Occipital lobe (tissue), 3 donors: ENCODE measurements at places on chromosomes 12 and 14. TPM values are rescaled to one million over a fixed set of nuclear protein-coding genes. Genes with fewer than 3 reads are reported as not detected.

DNA sequence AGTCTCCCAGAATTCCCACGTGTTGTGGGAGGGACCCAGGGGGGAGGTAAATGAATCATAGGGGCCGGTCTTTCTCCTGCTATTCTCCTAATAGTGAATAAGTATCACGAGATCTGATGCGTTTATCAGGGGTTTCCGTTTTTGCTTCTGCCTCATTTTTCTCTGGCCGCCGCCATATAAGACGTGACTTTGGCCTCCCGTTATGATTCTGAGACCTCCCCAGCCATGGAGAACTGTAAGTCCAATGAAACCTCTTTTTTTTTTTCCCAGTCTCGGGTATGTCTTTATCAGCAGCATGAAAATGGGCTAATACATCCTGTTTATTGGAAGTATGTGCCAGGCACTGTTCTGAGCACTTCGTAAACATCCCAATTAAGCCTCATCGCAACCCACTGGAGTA lies 788 bp downstream of the KRT72 start:
- no peak for DNase-seq

DNA sequence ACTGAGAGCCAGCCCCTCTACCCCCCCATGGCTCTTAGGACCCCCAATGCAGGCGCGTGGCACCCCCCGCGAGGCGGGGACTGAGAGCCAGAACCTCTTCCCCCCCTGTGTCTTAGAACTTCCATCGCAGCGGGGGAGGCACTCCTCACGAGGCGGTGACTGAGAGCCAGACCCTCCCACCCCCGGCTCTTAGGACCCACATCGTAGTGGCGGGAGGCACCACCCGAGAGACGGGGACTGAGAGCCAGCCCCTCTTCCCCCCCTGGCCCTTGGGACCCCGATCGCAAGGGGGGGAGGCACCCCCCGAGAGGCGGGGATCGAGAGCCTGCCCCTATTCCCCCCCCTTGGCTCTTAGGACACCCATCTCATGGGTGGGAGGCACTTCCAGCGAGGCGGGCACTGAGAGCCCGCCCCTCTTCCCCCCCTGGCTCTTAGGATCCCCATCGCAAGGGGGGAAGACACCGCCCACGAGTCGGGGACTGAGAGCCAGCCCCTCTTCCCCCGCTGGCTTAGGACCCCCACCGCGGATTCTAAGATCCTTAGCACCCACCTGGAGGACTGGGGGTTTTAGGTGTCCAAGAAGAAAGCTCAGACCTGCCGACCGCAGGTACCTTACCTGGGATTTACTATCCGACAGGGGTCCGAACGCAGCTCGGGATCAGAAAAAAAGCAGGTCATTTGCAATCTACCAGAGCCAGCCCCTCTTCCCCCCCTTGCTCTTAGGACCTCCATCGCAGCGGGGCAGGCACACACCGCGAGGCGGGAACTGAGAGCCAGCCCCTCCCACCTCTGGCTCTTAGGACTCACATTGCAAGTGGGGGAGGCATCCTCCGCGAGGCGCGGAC lies 44.9 kb downstream of the DDX11 start:
- no peak for DNase-seq

- no peak for DNase-seq
These were observed 28.7 kb downstream of the CCDC85C start for GRCh38 chr14:99575043-99576023.

LRRC9 gene
- 2.3 TPM for total RNA-seq

DNA sequence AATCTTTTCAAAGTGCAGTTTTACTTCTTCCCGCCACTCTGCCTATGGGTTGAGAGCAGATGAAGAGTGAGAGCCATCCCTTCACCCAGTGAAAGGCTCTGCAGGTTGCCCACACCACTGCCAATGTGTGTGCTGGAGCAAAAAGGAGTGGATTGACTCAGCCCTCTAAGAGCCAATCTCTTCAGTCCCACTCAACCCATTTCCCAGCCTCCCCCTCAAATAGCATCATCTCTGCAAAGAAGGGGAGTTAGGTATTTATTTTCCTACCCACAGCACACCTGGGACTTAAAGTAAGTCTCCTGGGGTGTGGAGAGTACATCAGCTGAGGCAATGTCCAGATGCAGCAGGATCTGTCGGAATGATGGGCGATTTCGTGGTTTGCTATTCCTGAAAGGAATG lies 15.3 kb downstream of the MAP3K12 start:
- DNase-seq: no peak

DNA sequence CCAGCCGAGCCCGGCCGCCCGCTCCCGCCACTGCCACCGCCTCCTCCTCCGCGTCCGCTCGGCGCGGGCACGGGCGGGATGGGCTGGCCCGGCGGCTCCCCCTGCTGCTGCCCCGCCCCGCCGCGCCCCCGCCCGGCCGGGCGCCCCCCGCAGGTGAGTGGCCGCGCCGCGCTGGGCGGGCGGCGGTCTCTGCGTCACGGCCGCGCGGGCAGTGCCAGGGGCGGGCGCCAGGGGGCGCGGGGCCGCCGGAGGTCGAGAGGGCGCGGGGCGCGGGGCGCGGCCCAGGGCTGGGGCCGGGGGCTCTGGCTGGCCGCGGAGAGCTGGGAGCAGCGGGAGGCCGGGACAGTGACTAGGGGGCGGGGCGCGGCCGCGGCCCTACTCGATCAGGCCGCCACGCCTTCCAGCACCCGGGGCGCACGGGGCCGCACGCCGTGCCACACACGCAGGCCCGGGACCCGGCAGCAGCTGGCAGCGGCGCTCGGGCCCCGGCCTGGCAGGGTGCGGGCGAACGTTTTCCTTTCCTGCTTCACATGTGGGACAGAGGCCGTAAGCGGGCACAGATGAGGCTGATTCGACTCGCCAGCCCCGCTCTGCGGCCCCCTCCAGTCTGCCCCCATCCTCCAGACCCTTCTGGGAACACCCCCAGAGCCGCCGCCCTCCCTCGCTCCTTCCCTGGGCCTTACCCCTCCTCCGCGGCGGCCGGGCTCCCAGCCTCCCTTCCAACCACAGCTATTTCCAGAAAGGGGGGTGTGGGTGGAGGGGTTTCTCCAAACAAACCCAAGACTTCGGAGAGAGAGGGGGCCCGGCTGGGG lies 2.4 kb upstream of the TNS2 start:
- DNase-seq: peak; percentile 48

CALCOCO1 gene
- 69.7 TPM for total RNA-seq

PTPN21 gene
- 9.0 TPM for total RNA-seq

GRCh38 chr12:16198884-16199283 lies 78.6 kb downstream of the SLC15A5 start:
- DNase-seq: no peak

DNA sequence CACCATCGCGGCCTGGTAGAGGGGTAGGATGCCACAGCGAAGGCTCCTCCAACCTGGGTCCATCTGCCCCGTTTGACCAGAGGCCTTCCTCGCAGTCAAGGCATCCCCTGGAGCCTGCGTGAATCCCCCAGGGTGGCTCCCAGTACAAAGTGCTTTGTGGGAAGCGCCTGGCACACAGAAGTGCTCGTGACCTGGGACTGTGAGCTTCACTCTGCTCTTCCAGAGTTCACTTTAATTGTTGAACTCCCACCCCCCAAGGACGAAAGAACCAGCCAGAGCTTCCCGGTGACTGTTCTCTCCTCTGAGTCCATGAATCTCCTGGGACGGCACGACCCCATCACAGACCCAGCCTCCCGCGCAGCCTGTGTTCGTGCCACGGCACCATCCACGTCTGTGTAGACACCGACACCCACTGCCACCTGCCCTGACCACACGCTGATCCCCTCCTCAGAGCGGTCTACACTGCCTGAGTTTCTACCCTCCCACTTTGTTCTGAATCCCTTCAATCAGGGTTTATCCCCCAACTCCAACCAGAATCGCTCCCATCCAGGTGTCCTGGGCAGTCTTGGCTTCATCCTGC lies 15.9 kb downstream of the P2RX2 start:
- DNase-seq: no peak
